ENCODE measurements at places on chromosomes 2 and 18.
A peak's percentile ranks its signal among the peaks of the same experiment; 100 is the strongest.

- DNase-seq = no peak
Observed at GRCh38 chr2:220654322-220654721, 917.8 kb downstream of the EPHA4 start.

GRCh38 chr2:151614159-151614558 lies 120.1 kb downstream of the NEB start:
- DNase-seq = no peak

DNA sequence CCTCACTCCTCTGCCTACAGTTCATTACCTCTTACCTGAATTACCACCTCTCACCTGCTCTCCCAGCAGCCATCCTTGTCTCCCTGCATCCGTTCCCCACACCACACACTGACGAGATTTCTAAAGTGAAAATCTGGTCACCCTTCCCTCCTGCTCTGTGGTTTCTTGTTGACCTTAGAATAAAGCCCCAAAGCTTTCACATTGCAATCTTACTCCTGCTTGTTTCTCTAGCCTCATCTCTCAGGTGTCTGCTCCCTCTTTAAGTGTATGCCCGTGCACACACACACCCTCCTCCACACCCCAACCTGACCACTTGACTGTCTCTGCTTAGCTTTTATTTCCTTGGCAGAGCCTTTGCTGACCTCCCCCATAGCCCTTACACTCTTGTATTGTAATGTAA lies 122.0 kb upstream of the SKOR2 start:
- no peak for DNase-seq

- DNase-seq = no peak
Observed at GRCh38 chr2:148666555-148666954, 22.0 kb downstream of the EPC2 start.

GRCh38 chr2:160376576-160376975 lies 117.0 kb downstream of the RBMS1 start:
- DNase-seq = no peak

DNA sequence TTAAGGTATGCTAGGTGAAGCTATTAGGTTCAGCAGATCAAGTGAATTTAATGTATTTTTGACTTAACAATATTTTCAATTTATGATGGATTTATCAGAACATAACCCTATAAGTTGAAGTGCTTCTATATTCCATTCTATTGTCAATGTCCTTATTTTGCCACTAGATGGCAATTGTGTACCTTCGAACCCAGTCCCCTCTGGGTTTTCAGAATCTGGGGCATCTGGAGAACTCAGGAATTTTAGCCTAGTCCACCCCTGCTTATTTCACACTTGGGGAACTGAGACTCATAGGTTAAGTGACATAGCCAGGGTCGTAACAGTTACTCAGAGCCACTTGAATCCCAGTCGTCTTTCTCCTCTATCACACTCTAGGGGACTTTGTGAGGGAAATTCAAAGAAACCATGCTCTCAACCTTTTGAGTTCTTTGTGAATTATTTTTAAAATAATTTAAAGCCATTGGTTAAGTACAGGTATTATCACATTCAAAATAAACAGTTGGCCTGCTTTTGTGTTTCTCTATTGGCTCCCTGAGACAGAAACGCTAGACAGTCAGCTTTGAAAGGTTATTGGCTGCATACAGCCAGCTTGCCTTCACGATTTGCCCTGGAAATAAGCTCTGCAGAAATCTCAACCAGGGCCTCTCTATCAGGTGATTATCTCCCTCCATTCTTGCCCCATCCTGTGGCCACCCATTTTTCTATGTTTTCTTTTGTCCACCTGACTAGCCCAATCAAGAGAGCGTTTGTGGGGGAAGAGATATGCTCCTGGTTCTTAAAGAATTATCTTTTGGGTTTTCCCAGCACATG lies 145.0 kb downstream of the TTC27 start:
- DNase-seq = no peak

GRCh38 chr2:151774506-151774905 lies 40.2 kb upstream of the NEB start:
- DNase-seq = no peak

DNA sequence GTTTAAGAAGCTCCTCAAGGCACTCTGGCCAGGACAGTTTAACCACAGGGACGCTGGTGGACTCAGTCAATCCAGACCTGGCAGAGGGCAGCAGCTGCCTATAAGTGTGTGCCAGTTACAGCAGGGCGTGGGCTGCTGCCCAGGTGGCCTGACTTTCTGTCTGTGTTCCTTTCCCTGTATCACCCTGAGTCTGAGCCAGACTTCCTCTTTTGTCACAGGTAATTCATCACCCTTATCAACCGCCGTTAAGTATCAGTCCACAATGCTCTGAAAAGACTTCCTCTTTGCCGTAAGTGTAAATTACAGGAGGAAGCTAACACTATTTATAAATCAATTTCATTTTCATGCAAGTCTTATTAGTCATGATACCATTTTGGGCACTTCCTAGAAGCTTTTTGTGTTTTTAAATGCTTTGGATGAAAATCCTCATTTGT lies 7.0 kb downstream of the LPIN1 start:
- peak; percentile 90 for DNase-seq

- DNase-seq = no peak
Observed at GRCh38 chr2:173296235-173296634, 58.4 kb upstream of the CDCA7 start.

GRCh38 chr18:62452280-62452831 lies 70.5 kb upstream of the ZCCHC2 start:
- DNase-seq = no peak

- DNase-seq = no peak
Observed at GRCh38 chr2:50922506-50922905, 109.4 kb downstream of the NRXN1 start.

GRCh38 chr2:174846941-174847938 lies 83.0 kb upstream of the CHRNA1 start:
- no peak for DNase-seq

DNA sequence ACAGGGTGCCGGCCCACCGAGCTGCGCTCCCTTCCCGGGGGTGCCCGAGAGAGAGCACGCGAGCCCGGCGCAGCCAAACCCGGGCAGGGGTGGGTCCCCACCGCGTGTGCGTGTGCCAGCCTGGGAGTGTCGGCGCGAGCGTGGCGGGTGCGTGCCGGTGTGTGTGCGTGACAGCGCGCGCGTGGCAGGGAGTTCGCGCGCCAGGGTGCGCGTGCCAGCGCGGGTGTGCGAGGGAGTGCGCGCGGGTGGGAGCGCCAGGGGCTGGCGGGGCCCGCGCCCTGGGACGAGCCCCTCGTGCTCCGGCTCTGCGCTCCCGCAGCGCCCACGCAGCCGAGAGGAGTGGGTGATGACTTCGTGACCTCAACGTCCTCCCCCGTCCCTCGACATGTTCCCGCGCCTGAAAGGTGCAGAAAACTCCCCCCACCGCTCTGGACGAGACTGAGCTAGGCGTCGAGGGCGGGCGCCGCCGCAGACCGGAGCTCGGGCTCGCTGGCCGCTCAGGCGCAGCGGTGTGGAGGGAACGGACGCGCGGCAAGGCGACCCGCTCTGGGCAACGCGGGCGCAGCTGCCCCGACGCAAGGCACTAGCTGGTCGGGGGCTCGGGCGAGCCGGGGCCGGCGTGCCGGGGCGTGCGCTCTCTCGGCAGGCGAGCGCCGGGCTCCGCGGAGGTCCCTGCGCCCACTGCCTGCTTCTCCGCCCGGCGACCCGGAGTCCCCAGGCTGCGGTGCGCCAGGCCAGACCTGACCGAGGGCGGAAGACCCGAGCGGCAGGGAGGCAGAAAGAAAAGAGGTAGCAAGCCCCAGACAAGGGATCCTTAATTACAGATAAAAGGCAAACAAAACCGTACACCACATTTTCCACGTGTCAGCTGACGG lies 582.8 kb downstream of the ZEB2 start:
- no peak for DNase-seq

- no peak for DNase-seq
Observed at GRCh38 chr18:51739044-51739666, 541.7 kb upstream of the MEX3C start.

GRCh38 chr18:45525301-45525700 lies 90.0 kb upstream of the SLC14A2 start:
- DNase-seq = no peak

DNA sequence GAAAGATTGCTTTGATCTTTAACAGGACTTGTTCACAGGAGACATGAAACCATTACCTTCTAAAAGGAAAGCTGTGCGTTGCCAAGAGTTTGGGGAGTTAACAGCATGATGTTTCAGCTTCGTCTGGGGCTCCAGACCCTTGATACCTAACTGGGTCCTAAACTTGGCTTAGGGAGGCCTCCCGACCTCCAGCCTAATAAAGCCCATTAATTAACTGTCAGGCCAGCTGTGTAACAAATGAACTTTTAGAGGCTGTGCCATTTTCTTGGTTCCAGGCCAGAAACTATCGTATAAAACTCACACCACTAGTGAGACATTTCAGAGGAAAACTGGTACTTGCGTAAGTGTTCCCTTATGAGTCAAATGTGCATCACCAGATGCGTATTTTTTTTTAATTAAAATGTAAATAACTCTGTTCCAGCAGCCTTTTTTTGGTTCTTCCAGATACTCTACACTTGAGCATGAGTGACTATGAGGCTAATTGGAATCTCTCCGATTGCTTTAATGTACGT lies 236.5 kb downstream of the BCL2 start:
- DNase-seq = no peak

DNA sequence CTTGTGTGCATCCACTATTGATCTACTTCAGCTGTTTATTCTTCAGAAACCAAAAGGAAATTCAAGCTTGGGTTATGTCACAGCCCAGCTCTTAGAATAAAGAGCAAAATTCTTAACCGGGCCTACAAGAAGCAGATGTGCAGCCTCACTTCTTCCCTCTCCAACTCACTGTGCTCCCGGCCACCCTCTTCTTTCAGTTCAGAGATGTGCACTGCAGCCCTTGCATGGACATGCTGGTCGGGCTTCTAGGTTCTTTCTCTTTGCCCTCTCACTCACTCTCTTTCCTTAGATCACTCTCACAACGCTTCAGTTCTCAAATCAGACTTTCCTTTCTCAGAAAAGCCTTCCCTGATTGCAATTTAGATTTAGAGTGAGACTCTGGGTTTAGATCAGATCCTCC lies 104.1 kb downstream of the CHN1 start:
- DNase-seq = no peak

- DNase-seq = no peak
Observed at GRCh38 chr18:27948986-27949385, 227.9 kb downstream of the CDH2 start.

DNA sequence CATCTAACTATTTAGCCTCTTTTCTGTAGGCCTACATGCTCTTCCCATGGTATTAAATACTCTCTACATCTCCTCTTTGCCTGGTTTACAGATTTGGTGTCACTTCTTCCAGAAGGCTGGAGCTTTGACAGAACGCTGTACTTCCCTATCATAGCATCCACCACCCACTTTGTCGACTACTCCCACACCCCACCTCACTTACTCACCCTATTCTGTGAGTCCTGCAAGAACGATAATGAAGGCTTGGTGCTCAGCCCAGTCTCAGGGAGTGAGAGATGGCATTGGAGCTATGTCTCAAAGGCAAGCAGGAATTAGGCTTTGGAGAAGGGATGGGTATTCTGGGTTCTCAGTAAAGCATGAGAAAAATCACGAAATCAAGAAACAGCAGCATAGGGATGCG lies 20.3 kb upstream of the KDM3A start:
- no peak for DNase-seq

DNA sequence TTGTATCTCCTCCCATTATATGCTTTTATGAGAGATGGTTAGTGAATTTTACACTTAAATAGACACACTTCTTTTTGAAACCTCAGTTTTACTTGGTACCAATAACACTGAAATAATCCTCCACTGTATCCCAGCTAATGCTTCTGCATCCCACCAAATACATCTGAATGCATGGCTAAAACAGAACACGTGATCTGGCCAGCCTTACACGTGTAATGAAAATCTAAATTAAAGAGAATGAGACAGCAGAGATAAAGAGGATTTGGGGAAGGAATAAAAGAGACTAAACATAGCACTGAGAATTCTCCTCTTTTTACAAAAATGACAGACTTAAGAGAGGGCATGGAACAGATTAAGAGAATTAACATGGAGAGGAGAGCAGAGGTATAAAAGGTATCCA lies 612.2 kb downstream of the NRXN1 start:
- no peak for DNase-seq

DNA sequence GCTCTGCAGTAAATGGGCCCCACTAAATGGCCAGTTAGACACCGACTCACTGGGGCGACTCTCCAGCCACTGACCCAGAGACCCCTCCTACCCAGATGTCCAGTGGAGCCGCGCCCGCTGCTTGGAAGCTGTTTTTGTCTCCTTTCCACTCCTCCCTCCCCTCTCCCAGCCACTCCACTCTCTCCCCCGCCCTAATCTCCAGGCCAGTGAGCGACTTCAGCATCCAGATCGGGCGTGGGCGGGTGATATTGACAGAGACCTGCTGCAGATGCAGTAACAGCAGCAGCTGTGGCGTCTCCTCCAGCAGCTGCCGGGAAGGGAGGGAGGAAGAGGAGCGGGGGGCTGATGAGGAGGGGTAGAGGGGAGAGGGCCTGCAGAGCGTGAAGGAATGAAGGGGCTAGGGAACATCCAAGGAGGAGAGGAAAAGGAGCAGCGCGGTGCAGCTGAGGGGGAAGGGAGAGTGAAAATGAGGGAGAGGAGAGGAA lies at the start of gene SCN7A:
SCN7A (minus strand) TSS at position 110 of the 485 bp plus-strand sequence. CDS start 16,553 bp downstream, outside the sequence.
- DNase-seq = peak; percentile 49

- DNase-seq = no peak
Observed at GRCh38 chr2:127606625-127607398, 39.1 kb upstream of the GPR17 start.

GRCh38 chr2:120066800-120067547 lies 54.1 kb downstream of the EPB41L5 start:
- peak; percentile 91 for DNase-seq

GRCh38 chr2:36433311-36434217 lies 78.0 kb downstream of the CRIM1 start:
- peak; percentile 45 for DNase-seq

DNA sequence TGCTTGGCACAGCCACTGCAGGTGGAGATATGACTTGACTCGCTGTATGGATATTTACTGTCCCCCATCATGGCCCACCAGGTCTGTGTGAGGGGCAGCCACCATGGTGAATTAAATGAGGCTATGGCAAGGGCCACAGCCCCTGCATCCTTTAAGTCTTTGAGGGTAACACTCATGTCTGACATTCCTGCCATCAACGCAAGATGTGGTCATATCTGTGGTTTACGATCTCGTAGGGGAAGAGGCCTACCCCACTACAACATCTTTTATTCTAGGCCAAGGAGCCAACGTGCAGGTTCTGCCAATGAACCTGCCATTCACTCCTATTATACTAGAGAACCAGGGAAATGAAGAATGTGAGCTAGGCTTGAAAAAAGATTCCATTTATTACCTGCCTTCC lies 381.6 kb upstream of the ID2 start:
- no peak for DNase-seq

GRCh38 chr2:157691695-157692094 lies 63.0 kb upstream of the ACVR1C start:
- DNase-seq = peak; percentile 3

- DNase-seq = no peak
Observed at GRCh38 chr2:145085612-145086011, 565.7 kb upstream of the ZEB2 start.

DNA sequence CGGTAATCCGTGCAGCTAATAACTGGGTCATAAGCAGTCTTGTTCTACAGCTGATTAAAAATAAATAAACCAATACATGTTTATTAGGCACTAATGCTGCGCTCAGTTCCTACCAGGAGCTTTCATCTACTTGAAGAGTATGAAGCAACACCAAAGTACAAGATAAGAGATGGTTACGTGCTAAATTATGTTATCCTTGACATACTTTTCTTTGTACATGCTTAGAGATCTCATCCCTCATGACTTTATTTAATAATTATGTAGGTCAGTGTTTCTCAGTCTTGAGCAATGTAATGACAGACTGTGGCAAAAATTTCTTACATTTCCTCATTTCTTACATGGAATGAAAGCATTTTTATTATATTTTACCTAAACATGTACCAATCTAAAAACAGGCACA lies 54.6 kb upstream of the COBLL1 start:
- no peak for DNase-seq
